ENCODE measurements at places on chromosomes 12 and 14. TPM values are rescaled to one million over a fixed set of nuclear protein-coding genes. Genes with fewer than 3 reads are reported as not detected.

- H3K27ac ChIP-seq, result no peak overlapping the region
- DNase-seq, result no peak
- no peaks in the 10 kb centered on the region for H3K36me3 ChIP-seq
- H3K4me3 ChIP-seq, result no peak overlapping the region
Observed at GRCh38 chr14:52910572-52910971, 40.3 kb downstream of the FERMT2 start.

DNA sequence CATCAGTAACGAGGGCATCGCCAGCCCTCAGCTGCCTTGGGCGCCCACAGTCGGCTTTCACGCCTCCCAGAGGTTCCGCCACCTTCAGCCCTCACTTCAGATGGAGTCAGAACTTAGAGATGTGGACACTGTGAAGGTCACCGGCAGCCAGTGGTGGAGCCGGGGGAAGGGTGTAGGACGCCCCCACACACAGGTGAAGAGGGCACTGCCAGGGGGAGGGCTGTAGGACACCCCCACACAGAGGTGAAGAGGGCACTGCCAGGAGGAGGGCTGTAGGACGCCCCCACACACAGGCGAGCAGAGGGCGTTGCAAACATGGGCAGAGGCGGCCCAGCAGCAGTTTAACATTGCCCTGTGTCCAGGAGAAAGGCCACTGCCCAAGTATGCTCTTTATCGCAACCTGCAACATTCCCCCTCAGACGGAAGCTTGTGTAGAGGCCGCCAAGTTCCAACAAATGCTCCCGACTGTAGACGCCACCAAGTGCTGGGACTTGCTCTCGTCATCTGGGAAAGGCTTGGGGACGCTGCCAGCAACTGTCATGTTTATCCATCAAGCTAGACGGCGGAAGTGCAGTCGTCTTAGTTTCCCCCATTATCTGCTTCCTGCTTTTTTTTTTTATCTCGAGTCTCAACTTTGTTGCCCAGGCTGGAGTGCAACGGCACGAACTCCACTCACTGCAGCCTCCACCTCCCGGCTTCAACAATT, 4.9 kb upstream of the ANKLE2 start:
- DNase-seq, result peak; percentile 89
- H3K36me3 ChIP-seq, result no peaks in the 10 kb centered on the region
- H3K27me3 ChIP-seq, result no peaks in the 10 kb centered on the region
- no peak overlapping the region for H3K27ac ChIP-seq

Gene ESR2
- polyA plus RNA-seq, result not detected

- DNase-seq, result peak; percentile 37
- no peaks in the 10 kb centered on the region for H3K27me3 ChIP-seq
- no peak overlapping the region for H3K27ac ChIP-seq
- H3K36me3 ChIP-seq, result no peaks in the 10 kb centered on the region
- H3K4me1 ChIP-seq, result no peaks in the 10 kb centered on the region
Observed at GRCh38 chr14:105912641-105913180, 386.3 kb downstream of the TMEM121 start.

DNA sequence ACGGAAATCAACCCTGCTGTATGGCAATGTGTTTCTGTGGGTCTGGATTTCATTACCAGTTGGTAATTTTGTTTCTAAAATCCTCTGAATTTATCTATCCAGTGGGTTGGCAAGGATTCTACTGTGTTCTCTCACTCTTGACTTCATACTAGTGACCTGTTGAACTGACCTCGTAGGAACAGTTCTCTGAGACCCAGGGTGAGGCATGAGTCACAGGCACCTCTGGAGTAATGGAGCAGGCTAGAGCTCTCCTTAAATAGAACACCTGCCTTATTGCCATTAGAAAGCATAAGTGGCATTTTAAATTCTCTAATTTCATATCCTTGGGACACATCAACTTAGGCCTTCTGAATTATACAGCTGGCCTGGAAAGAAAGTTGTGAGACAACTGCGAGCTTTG, 258.3 kb upstream of the NAV3 start:
- H3K4me1 ChIP-seq, result no peaks in the 10 kb centered on the region
- H3K4me3 ChIP-seq, result no peak overlapping the region
- no peak overlapping the region for H3K27ac ChIP-seq
- H3K36me3 ChIP-seq, result no peaks in the 10 kb centered on the region
- H3K27me3 ChIP-seq, result no peaks in the 10 kb centered on the region

Gene FZD10
- 1.7 TPM for polyA plus RNA-seq

Gene RIMBP2
- not detected for polyA plus RNA-seq

Gene DPY19L2
- 9.4 TPM for polyA plus RNA-seq

Gene TAS2R7
- polyA plus RNA-seq, result not detected

DNA sequence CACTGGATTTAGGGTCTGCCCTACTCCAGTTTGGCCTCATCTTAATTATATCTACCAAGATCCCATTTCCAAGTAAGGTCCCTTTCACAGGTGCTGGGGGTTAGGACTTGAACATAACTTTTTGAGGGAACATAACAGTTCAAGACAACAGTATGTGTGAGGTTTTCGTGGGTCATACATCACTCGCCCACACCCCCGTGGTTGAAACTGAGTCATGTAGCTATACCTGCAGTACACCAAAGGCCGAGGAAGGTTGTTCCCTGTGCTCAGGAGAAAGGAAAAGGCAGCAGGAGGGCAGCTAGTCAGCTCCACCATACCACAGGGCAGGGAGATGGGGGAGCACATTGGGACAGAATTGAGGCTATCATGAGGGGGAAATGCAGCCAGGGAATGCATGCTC, 167.0 kb downstream of the PPM1H start:
- H3K36me3 ChIP-seq, result no peaks in the 10 kb centered on the region
- H3K4me3 ChIP-seq, result no peak overlapping the region

GRCh38 chr12:49706351-49707127, 666 bp downstream of the FMNL3 start:
- no peaks in the 10 kb centered on the region for H3K36me3 ChIP-seq
- no peaks in the 10 kb centered on the region for H3K4me1 ChIP-seq
- peak overlapping the region; percentile 9 for H3K27ac ChIP-seq
- no peaks in the 10 kb centered on the region for H3K27me3 ChIP-seq
- peak overlapping the region; percentile 56 for H3K4me3 ChIP-seq

DNA sequence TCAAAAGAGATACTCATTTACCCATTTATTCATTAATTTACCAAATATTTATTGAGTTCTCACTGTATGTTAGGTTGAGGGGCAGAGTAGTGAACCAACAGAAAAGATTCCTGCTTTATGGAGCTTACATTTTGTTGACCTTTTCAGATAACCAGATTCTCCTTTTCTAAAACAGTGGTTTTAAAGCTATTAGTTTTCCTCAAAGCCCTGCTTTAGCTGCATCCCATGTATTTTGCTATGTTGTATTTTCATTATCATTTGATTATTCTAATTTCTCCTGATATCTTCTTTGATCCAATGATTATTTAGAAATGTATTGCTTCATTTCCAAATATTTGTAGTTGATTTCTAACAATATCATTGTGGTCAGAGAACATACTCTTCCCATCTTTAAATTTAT, 53.6 kb downstream of the EML1 start:
- no peak overlapping the region for H3K4me3 ChIP-seq
- no peaks in the 10 kb centered on the region for H3K27me3 ChIP-seq
- H3K4me1 ChIP-seq, result no peaks in the 10 kb centered on the region
- DNase-seq, result no peak

- no peaks in the 10 kb centered on the region for H3K4me1 ChIP-seq
- DNase-seq, result no peak
- H3K27me3 ChIP-seq, result no peaks in the 10 kb centered on the region
- no peak overlapping the region for H3K4me3 ChIP-seq
- H3K36me3 ChIP-seq, result no peaks in the 10 kb centered on the region
Observed at GRCh38 chr14:99055816-99056215, 216.2 kb downstream of the BCL11B start.

Gene TAS2R46
- not detected for polyA plus RNA-seq

- no peaks in the 10 kb centered on the region for H3K36me3 ChIP-seq
- no peaks in the 10 kb centered on the region for H3K4me1 ChIP-seq
- H3K27ac ChIP-seq, result no peak overlapping the region
- no peak overlapping the region for H3K4me3 ChIP-seq
- no peaks in the 10 kb centered on the region for H3K27me3 ChIP-seq
Observed at GRCh38 chr12:128088926-128089325, 178.0 kb upstream of the TMEM132C start.

- no peaks in the 10 kb centered on the region for H3K36me3 ChIP-seq
- H3K27me3 ChIP-seq, result no peaks in the 10 kb centered on the region
- no peak overlapping the region for H3K4me3 ChIP-seq
- no peak for DNase-seq
Observed at GRCh38 chr12:6062757-6063735, 61.4 kb downstream of the VWF start.

DNA sequence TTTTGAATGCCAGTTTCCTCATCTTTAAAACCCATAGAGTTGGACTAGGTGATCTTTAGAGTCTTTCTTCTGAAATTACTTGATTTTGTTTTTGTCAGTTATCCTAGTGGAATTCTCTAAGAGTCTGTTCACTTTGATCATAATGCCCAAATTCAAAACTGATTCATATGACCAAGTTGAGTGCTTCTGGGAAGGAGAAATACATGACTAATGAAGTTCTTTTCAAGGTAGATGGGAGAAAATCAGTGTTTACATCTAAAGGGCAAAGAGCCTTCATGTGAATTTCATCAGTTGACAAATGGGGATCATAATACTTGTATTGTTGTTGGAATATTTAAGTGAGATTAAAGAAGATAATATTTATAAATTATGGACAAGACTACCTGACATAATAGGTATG, 53.2 kb downstream of the ERC1 start:
- no peak for DNase-seq
- H3K36me3 ChIP-seq, result no peaks in the 10 kb centered on the region
- no peaks in the 10 kb centered on the region for H3K27me3 ChIP-seq

Gene MLXIP
- polyA plus RNA-seq, result 10.3 TPM

Gene VIPAS39
- 17.3 TPM for polyA plus RNA-seq

Gene LRCOL1
- not detected for polyA plus RNA-seq

GRCh38 chr12:563250-563781, 99.9 kb downstream of the NINJ2 start:
- no peaks in the 10 kb centered on the region for H3K4me1 ChIP-seq
- H3K27ac ChIP-seq, result no peak overlapping the region
- DNase-seq, result no peak
- no peaks in the 10 kb centered on the region for H3K27me3 ChIP-seq
- H3K36me3 ChIP-seq, result no peaks in the 10 kb centered on the region

Data from aorta (tissue), 5 donors.